ENCODE measurements at places on chromosomes 7 and 10.

GRCh38 chr7:70788276-70788675 lies 343.7 kb upstream of the GALNT17 start:
- DNase-seq: no peak

- no peak for DNase-seq
Observed at GRCh38 chr10:64109926-64110495, 588.8 kb downstream of the REEP3 start.

- peak; percentile 36 for DNase-seq
Observed at GRCh38 chr7:106501605-106502580, 159.1 kb downstream of the CCDC71L start.

DNA sequence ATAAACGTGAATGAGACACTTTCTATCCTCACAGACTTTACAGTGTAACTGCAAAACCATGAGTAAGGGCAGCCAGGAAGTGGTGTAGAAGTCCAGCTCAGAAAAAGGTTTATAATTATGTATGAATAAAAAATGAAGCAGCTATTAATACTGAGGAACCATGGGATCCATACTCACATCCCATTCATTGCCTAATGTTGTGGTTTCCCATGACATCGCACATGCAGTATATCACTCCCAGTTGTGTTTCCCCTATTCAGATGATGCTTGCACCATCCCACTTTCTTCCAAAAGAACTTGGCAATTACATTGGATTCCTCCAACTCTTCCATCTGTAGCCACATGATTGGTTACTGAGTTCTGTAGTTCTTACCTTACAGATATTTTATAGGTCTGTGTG lies 74.5 kb upstream of the SEMA3D start:
- no peak for DNase-seq

DNA sequence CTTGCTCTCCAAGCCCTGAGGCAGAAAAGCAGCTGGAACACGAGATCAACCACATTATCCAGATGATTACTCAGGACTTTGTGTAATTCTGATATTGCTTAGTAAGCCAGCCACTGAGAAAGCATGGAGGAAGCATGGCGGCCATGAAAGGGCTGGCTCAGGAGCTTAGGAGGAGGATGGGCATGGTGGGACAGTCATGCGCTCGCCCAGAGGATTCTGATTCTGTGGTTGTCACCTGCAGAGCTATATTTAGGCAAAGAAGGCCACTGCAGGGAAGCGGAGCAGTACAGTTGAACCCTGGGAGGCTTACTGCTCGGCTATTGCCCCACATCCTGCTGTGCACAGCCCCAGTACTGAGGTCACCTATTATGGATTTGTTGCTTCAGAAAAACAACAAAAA lies 128.8 kb upstream of the DNAJB12 start:
- DNase-seq: no peak

GRCh38 chr7:130793855-130794618 lies 60.0 kb upstream of the KLF14 start:
- no peak for DNase-seq

GRCh38 chr7:2934211-2934731 lies 90.2 kb upstream of the GNA12 start:
- no peak for DNase-seq

DNA sequence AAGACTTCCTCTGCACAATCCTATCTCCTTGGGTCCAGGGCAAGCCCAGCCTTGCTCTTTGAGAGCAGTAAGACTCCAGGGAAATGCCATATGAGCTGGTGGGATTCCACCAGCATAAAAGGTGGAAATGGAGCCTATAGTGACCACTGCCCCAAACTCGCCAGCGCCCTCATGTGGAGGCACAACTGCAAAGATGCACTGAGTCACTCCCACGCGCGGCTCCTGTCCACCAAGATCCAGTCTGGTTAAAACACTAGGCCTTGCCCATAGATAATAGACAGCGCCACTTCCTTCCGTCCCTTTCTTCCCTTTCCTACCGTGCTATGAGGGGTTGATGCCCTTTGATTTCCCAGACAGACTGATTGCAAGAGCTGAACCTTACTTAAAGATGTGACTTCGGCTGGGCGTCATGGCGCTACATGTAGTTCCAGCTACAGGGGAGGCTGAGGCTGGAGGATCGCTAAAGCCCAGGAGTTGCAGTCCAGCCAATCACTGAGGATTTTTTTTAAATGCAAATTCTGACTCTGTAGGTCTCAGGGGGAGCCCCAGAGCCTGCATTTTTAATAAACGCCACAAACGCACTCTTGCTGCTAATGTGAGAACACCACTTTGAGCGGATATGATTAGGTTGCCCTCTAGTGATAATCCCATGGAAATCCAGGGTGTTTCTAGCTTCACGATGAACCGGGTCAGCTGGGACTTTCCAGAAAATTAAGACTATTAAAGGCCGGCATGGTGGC lies 136.5 kb downstream of the EPC1 start:
- DNase-seq: peak; percentile 47

- no peak for DNase-seq
Observed at GRCh38 chr10:3906511-3907111, 121.6 kb upstream of the KLF6 start.

DNA sequence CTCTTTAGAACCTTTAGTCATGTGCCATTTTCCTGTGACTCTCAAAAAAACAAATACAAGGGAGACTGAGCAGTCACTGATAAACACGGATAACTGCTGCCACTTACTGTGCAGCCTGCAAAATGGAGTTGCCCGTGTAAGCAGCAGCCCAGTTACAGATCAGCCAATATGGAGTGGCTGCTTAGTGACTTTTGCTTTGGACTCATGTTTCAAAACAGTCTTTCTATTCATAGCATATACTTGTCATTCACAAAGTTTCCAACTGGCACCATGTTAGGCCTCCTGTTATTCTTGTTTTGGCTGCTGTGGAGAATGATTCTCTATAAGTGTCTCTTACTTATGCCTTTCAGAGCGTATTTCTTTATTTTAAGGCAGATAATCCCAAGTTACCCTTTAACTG lies 3.0 kb downstream of the FAM204A start:
- DNase-seq: no peak

GRCh38 chr7:36777855-36778254 lies 53.6 kb upstream of the AOAH start:
- DNase-seq: no peak

DNA sequence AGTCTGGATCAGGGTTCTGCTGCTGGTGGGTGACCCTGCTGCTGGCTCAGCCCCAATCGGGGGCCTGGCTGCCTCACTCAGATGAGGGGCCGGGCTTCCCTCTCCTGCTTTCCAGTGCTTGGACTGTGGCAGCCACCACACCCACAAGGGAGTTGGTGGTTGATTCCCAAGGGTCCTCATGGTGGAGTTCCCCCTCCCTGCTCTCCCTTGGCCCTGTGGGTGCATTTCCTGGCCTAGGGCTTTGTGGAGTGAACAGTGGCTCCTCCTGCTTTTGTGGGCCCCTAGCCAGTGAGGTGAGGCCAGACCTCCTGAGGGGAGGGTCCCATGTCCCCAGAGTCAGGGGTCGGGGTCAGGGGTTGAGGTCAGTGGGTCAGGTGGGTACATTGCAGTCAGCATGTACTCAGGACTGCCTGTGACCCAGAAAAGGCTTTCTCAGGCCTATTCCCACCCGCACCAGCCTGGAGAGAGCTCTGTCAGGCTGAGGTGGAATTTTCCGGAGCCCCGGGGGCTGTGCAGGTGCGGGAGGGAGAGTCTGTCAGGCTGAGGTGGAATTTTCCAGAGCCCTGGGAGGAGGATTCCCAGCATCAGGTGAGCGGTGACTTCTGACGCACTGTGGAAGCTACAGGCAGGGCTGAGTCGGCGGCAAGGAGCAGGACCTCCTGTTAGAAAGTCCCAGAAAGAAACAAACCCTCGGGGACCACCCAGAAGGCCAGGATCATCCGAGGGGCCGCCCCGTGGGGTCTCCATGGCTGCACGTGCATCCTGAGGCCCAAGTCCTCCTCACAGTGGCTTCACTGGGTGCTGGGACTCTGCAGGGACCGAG lies 94.4 kb upstream of the INSIG1 start:
- no peak for DNase-seq

DNA sequence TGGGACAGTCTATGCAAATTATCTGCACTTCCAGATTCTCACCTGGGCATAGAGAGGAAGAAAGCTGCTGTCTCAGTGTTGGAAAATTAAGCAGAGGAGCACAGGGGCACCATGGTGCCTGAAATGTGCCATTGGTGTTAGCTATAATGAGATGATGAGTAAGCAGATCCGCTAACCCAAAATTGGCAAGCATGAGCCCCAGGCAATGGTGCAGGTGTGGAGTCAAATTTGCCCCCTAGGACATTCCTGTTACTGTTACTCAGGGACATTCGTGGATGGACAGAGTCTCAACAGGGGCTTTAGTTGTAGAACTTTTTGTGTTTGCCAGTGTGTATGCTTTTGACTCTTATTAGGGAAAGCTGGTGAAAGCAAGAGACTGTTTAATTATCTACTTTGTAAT lies 385.2 kb upstream of the KLF6 start:
- DNase-seq: no peak

DNA sequence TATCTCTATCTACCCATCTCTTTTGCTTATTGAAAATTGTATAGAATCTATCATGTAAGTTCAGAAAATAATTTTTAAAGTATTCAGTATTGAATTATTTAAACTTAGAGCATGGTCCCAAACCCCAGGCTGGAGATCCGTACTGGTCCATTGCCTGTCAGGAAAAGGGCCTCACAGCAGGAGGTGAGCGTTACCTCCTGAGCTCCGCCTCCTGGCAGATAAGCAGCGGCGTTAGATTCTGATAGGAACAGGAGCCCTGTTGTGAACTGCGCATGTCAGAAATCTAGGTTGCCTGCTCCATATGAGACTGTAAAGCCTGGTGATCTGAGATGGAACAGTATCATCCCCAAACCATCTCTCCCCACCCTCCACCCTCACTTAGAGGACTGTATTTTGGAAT lies 266.0 kb upstream of the CNTNAP2 start:
- no peak for DNase-seq

DNA sequence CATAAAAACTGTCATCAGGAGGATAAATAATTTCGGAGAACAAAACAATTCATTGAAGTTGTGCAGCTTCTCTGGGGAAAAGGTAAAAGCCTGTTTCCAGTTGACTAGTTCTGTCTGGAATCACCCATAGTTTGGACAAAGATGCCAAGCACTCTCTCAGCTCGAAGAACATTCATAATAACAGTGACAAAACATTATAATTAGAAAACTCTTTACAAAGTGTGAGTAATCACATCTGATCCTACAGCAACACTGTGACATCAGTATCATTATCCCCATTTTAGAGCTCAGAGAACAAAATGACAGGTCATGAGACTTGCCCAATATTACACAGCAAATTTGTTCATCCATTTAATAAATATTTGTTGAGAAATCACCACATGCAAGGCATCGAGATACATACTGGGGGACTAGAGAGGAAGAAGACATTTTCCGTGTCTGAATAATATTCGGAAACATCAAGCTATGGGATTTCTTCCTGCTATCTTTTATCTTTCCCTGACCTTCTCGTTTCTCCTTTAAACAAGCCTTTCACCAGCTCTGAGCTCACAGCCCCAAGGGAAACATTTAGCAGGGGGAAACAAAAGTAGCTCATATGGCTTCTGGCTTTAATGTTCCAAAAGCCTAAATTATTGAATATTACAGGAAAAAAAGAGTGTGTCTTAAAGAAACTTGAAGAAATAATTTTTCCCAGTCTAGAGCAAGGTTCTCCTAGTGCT lies 123.3 kb upstream of the GHITM start:
- DNase-seq: no peak

DNA sequence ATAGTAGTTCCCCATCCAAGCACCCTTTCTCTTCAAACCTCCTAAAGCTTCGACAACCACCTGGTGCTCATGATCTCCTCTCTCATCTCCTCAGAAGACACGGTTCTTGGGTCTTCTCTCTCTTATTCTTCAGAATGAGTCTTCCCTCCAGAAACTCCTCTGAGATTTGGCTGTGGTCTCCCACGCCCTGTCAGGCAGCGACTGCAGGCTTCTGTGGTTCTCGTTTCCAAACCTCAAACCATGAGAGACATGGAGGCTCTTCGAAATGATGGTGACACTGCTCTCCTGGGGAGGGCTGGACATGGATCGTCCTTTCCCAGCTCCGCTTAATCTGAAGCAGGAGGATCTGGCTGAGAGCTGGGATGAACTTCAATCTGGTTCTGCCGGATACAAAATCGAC lies 78.6 kb upstream of the PITRM1 start:
- no peak for DNase-seq

GRCh38 chr10:131553121-131553520 lies 241.6 kb upstream of the TCERG1L start:
- no peak for DNase-seq

- DNase-seq: no peak
Observed at GRCh38 chr10:126928274-126928673, 23.0 kb downstream of the DOCK1 start.

GRCh38 chr7:37445790-37446189 lies 2.9 kb downstream of the ELMO1 start:
- no peak for DNase-seq

- no peak for DNase-seq
Observed at GRCh38 chr10:103231047-103231551, 14.6 kb upstream of the RPEL1 start.

DNA sequence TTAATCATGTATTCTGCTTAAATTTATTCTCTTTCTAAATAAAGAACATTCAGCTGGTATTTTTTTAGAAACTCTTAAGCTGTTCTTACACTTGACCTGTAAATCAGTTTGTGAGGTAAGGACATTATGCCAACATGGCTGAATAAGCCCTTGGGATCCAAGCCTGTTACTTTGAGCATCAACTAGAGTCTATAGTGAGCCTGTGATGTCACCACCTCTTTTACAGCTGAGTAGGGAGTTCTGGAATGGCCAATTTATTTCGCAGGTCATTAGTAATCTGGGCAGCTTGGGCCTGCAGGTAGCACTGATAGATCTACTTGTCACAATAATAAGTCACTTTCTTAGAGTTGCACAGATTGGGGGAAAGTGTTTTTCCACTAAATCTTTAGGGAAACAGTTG lies 915.2 kb upstream of the MBL2 start:
- DNase-seq: no peak

Measured in KBM-7 (cell line).